SK-N-MC (cell line): ENCODE measurements at places on chromosomes 5 and 9.
A peak's percentile ranks its signal among the peaks of the same experiment; 100 is the strongest.

DNA sequence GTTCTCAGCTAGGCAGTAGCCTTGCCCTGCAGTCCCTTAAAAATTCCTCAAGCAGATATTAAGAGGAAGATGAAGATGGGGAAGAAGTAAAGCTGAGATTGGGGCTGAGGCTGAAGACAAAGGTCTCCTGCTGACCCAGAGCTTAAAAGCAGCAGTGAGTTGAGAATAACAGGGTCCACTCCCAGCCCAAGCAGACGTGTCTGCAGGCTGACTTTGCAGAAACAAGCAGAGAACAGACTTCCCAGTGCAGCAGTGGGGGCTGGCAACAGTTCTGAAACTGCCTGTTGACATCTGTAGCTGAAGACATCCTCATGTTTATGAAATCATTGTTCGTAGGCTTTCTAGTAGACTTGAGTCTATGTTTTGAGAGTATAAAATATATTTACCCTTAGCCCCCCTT lies 1.1 kb downstream of the CTXN3 start:
- no peak for DNase-seq

DNA sequence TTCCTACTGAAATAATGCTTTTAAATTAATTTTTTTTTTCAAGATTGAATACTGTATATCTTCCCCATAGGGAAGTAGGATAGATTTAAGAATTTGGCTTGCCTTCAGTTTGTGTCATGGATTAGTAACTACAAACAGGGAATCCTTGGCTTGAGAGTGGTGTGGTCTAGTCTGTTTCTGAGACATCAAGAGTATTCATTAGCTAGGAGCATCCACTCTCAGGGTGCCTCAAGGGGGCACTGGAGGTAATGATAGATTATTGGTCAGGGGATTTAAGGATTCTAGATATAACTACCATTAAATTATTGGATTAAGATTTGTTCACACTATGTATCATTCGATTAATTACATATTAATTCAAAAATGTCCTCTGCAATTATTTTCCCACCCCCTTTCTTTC lies 91.8 kb upstream of the TXNDC8 start:
- no peak for DNase-seq

DNA sequence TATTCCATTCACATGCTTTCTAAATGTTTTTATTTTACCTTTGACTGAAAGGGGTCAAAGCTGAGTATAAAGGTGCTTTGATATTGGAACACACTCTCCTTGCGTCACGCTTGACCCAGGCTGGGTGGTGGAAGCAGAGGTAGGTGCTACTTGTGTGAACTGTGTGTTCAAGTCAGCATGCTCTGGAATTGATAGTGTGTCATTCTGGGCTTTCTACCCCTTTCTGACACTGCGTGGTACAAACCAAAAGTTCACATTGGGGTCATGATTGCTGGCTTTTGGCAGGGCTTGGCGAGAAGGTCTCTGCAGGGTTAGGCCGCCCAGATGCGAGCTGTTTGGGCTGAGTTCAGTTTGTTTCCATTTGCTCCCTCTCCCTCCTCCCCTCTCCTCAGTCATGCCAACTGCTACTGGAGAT lies 131.8 kb downstream of the ADAMTSL1 start:
- no peak for DNase-seq

DNA sequence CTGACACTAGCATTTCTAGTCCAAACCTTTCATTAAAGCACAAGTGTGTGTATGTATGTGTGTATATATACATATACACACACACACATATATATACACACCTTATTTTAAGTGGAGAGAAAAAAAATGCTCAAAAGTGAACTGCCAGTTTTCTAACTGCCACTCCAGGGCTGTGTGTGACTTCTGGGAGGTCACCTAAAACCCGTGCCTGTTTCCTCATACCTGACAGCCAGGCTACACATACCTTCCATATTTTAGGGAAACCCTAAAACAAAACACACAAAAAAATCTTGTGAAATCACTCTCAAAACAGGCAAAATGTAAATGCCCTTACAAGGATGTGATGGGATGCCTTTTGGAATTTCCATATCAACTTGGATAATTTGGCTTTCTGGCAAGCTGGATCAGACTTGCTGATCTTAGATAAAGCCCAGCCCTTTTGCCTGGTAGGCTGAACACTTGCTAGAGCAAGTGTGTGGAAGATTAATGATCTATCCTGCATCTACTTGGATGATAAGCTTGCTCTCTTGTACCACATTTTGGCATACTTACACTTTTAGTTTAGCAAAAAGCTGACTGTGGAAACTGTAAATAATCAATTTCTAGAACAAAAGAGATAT lies 127.8 kb downstream of the GNAQ start:
- DNase-seq = no peak

GRCh38 chr5:174571662-174572397 lies 152.6 kb upstream of the MSX2 start:
- peak; percentile 89 for DNase-seq

- no peak for DNase-seq
Measured at GRCh38 chr9:105392531-105392930, 55.3 kb upstream of the FSD1L start.

- DNase-seq = no peak
Measured at GRCh38 chr5:115431116-115431515, 113.5 kb downstream of the FEM1C start.

GRCh38 chr9:110414471-110414870 lies 76.8 kb upstream of the TXNDC8 start:
- DNase-seq = no peak

DNA sequence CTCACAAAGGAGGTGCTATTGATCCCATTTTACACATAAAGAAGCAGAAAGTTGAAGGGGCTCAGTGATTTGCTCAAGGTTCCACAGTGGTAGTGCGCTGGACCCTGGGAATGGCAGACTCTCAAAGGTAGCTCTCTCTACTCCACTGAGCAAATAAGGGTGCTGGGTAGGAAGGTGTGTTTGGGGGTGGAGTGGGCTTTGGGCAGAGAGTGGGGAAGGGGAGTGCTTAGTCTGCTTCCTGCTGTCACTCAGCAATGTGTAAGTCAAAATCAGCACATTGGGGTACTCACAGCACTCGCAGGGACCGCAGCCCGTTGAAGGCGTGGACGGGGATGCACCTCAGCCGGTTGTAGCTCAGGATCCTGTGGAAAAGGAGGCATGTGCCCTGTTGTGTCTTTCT lies 142.8 kb upstream of the PANK3 start:
- no peak for DNase-seq

DNA sequence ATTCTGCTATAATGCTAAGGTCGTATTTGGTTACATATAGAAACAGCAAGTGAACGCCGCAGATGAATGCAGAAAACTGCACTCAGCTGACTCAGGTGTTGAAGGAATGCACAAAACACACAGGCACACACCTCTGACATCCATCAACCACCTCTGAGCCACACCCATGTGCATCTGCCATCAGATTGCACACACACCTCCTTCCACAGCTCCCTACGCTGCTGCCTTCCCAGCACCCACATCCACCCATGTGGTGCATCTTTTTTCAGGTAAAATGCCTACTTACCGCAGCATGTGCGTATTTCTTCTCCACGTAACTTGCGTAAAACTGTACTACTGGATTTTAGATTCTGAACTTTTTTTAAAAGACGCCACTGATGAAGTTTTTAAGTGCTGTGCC lies 7.1 kb downstream of the STK10 start:
- no peak for DNase-seq

GRCh38 chr5:95841914-95842812 lies 19.6 kb upstream of the GLRX start:
- no peak for DNase-seq

GRCh38 chr9:93725382-93725781 lies 149.0 kb downstream of the PHF2 start:
- no peak for DNase-seq

DNA sequence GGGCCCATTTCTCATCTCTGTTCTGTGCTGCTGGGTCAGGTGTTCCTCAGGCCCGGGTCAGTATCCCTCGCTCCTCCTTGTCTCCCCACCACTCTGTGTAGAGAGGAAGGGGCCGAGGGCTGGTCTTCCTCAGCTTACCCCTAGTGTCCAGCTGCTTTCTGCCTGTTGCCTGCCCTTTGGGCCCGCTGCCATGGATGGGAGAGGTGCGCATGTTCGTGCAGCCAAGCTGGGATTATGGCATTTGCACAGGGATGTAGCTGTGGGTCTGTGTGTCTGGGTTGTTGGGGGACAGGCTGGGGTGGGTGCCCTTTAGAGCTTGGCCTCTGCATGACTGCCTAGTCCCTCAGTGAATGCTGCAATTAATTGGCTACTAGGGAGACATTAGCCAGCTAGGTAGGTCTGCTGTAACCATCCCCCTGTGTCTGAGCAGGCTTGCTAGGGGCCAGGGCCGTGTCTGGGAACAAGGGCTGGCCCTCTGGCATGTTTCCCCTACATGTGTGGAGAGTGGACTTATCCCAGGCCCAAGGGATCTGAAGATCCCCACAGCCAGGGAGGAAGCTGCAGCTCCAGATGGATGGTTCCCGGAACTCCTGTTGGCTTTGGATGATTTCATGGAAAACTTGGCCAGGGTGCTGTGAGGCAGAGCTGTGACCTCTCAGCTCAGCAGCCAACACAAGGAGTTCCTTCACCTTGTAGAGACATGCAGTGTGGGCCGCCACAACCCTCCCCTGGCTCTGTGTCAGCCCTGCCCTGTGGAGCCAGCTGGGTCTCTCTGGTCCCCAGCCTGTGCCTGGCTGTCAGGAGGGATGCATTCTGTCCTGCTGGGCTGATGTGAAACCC lies 161.9 kb downstream of the MACROH2A1 start:
- DNase-seq = no peak

- DNase-seq = no peak
Measured at GRCh38 chr9:110821064-110821463, 152.5 kb downstream of the MUSK start.

DNA sequence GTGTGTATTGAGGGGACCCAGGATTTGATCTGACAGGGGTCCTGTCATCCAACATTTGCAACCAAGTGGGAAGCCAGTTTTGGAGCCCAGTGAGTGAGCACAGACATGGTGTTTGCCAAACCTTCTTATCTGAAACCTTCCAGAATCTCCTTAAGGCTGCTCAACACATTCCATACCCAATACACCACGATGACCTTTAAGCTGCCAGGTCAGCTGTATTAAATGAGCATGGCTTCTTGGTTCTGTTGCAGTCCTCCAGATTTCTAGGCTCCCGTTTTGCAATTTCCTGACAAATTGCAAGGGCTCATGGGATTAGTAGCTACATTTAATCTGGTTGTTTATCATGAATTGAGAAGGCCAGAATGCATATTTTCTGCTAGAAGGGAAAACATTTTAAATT lies 124.2 kb upstream of the ATP10B start:
- no peak for DNase-seq

GRCh38 chr5:152527358-152528052 lies 122.4 kb upstream of the NMUR2 start:
- DNase-seq = no peak

DNA sequence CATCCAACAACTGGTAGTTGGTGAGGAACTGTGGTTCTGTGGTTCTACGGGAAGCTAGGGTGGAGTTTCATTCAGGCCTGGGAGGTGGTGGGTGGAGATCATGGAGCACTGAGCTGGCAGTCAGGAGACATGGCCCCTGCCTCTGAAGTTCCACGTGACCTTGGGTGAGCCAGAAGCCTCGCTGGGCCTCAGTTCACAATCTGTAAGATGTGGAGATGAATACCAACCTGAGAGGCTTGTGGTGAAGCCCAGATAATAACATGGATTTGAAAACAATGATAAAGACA lies 177.9 kb downstream of the MACROH2A1 start:
- DNase-seq = no peak

- no peak for DNase-seq
Measured at GRCh38 chr5:15499528-15500324, at the start of gene FBXL7. Gene FBXL7 (plus strand): TSS chr5:15500180.

DNA sequence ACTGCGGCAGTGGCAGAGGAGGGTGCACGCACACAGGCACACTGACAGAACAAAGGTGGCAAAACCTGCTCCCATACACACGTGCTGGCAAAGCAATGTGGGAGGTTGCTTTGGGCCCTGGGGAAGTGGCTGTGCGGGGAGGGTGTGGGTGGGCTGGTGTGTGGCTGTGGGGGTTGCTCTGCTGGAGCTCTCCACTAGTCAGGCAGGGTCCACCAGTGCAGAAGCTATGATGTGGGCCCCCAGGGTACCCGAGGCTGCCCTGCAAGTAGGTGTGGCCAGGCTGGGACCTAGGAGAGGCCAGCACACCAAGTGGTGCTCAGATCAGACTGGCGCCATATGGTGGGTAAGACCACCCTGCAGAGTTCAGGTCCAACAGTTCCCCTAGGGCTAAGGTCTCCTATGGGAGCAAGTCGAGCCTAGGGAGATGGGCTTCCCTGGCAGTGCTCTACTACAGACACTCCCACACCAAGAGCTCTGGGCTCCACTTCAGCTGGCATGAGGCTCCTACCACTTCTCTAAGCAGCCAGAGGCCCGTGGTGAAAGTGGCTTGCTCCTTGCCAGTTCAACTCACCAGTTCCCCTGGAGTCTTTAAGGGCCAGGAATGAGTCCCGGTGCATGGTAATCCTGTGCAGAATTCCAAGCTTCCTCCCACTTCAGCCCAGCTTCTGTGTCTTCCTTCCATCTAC lies 46.2 kb upstream of the IFNE start:
- DNase-seq = no peak

- no peak for DNase-seq
Measured at GRCh38 chr9:6024035-6024554, 8.7 kb upstream of the RANBP6 start.

GRCh38 chr5:151020304-151021110 lies at the start of gene GPX3:
Gene GPX3 (plus strand): TSS chr5:151020591. CDS start chr5:151020655, 64 bp downstream.
- no peak for DNase-seq

DNA sequence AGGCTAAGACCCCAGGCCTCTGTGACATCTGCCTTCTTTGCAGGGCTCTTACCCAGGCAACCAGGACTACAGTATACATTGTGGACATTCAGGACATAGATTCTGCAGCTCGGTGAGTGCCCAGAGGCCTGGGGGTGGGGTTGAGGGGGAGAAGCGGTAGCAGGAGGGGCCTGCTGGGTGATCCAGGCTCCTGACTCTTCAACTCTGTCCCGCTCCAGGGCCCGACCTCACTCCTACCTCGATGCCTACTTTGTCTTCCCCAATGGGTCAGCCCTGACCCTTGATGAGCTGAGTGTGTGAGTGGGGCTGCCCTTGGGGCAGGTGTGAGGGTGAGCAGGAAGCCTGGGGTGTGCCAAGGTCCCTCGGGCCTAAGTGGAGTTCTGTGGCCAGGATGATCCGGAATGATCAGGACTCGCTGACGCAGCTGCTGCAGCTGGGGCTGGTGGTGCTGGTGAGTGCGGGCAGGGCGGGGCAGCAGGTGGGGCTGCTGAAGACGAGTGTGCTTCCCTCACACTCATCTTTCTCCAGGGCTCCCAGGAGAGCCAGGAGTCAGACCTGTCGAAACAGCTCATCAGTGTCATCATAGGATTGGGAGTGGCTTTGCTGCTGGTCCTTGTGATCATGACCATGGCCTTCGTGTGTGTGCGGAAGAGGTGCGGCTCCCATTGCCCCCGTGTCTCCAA lies 19.8 kb downstream of the GPRIN1 start:
- no peak for DNase-seq

DNA sequence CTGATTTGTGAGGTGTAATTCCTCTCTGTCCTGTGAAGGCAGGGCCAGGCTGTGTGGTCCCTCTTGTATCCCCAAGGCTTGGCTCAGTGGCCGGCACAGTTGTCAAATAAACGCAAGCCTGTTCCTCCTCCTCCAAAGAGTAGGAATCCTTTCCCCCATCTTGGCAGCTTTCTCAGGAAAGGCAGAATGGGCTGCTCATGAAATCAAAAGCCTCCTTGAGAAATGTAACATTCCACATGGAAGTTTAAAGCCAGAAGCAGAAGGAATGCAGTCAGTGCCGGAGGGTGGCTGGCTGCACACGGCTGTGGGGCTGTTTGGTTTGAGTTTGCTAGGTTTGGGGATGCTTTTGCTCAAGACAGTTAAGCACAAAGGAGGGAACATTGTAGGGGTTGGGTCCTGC lies 34.5 kb upstream of the MED10 start:
- no peak for DNase-seq

- DNase-seq = no peak
Measured at GRCh38 chr9:72533322-72533721, 11.9 kb downstream of the TMC1 start.
